ENCODE measurements at places on chromosomes 16 and 17. TPM values are rescaled to one million over a fixed set of nuclear protein-coding genes. Genes with fewer than 3 reads are reported as not detected.

- H3K27me3 ChIP-seq: no peaks in the 10 kb centered on the region
- H3K36me3 ChIP-seq: no peaks in the 10 kb centered on the region
- H3K4me1 ChIP-seq: no peaks in the 10 kb centered on the region
Observed at GRCh38 chr16:57106767-57107166, 14.4 kb downstream of the CPNE2 start.

DNA sequence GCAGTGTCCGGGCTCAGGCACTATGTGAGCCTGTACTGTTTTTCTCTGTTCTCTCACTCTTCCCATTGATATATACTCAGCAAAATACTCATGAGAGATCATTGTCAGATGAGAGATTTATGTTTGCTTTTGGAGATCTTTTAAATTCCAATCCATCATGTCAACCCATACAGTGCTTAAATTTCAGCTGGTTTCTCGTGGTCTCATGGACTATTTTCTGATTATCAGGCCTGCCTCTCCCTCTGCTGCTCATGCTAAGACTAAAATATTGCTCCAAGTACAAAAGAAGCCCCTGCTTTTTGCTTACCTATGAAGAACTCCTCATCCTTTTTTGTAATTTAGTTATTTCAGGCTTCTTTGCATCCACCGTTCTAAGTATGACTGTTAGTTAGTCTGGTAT, 547.2 kb downstream of the KCNJ2 start:
- no peak overlapping the region for H3K27ac ChIP-seq
- no peaks in the 10 kb centered on the region for H3K27me3 ChIP-seq
- H3K4me1 ChIP-seq: no peaks in the 10 kb centered on the region
- DNase-seq: no peak

DNA sequence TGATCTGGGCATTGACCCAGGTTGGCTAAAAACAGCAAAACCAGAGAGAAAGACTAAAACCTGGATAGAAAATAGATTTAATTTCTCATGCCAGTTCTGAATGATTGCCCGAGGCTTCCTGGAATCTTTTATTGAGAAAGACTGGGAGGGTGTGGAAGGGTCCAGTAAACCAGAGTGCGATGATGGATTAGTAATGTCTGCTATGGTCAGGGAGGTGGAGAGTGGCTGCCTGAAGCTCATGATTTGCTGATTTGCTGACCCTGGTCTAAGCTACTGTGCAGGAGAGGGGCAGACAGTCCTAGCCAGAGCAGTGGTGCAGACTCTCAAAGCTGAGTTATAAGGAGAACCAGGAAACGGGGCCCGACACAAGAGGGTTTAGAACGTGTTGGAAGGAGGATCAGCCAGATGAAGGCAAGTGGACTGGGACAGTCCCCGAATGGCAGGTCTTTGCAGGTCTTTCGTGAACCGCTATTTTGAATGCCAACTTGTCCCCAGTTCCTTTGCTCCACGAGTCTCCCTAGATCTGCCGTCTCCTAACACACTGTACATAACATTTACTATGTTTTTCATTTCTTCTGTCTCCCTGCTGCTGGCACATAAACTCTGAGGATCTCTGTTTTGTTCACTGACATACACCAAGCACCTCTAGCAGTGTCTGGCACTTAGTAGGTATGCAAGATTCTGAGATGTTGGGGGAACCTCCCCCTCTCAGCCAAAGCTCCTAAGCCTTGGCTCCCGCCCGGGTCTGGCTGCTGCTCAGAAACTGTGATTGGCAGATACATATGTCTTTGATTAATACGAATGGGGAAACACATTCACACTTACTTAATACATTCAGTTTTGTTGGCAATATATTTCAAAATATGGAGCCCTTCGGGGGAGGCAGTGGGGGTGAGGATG, 237.3 kb upstream of the TNRC6C start:
- no peaks in the 10 kb centered on the region for H3K4me1 ChIP-seq
- no peaks in the 10 kb centered on the region for H3K36me3 ChIP-seq
- no peak overlapping the region for H3K27ac ChIP-seq

DNA sequence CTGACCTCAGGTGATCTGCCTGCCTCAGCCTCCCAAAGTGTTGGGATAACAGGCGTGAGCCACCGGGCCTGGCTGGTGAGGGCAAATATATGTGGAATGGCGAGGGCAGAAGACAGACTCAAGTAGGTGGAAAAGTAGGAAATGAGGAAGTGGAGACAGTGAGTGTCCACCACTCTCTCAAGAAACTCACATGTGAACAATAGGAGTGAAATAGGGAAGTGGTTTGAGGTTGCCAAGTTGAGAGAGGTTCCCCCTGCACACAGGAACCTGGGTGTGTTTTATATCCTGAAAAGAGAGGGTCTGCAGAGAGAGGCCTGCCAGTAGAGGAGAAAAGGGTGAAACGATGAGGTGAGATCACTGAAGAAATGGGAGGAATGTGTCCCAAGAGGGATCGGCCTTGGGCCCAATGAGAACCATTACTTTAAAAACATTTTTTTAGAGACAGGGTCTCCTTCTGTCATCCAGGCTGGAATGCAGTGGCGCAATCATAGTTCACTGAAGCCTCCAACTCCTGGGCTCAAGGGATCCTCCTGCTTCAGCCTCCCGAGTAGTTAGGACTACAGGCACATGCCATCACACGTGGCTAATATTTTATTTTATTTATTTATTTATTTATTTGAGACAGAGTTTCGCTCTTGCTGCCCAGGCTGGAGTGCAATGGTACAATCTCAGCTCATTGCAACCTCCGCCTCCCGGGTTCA, 17.1 kb upstream of the CORO1A start:
- no peaks in the 10 kb centered on the region for H3K36me3 ChIP-seq
- no peak overlapping the region for H3K27ac ChIP-seq
- DNase-seq: no peak
- H3K4me3 ChIP-seq: no peak overlapping the region
- peaks cover 6% of the 10 kb centered on the region for H3K27me3 ChIP-seq

- DNase-seq: no peak
- no peak overlapping the region for H3K27ac ChIP-seq
- peaks cover 2% of the 10 kb centered on the region for H3K36me3 ChIP-seq
- 0 out of 2 replicates have a peak, but pooled peaks cover 3% of the 10 kb centered on the region for H3K4me1 ChIP-seq
Observed at GRCh38 chr16:85697431-85697830, 8.7 kb upstream of the GINS2 start.

PPY gene
- not detected for total RNA-seq

GRCh38 chr16:49543631-49543946, 170.0 kb downstream of the C16orf78 start:
- H3K27ac ChIP-seq: no peak overlapping the region
- H3K27me3 ChIP-seq: peaks cover 2% of the 10 kb centered on the region
- no peaks in the 10 kb centered on the region for H3K36me3 ChIP-seq
- H3K4me1 ChIP-seq: no peaks in the 10 kb centered on the region

NOS2 gene
- under 0.01 TPM for total RNA-seq

DNA sequence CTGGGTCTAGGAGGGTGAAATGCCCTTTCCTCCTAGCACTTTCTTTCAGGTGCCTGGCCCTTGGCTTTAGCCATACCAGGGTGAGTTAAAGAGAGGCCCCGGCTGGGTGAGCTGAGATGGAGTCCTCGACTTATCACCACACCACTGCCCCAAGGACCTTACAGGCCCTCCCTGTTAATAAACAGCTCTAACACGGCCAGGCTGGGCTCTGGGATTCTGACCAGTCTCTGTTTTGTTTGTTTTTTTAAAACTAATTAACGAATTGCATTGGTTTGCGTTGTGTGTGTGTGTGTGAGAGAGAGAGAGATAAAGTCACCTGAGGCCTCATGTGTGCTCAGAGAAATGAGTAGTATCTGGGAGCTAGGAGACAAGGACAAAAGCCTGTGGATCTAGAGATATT, 14.3 kb downstream of the MYL4 start:
- H3K36me3 ChIP-seq: no peaks in the 10 kb centered on the region
- peaks cover 17% of the 10 kb centered on the region for H3K4me1 ChIP-seq
- no peak for DNase-seq
- H3K27ac ChIP-seq: no peak overlapping the region

CLDN7 gene
- 1.4 TPM for total RNA-seq
